ENCODE measurements at places on chromosomes 1 and 21. TPM values are rescaled to one million over a fixed set of nuclear protein-coding genes. Genes with fewer than 3 reads are reported as not detected.

PKP1 gene
- total RNA-seq = not detected

UBAP2L gene
- total RNA-seq = 223 TPM

CTH gene
- total RNA-seq = 5.4 TPM

TESK2 gene
- 2.0 TPM for total RNA-seq

NMNAT1 gene
- 6.3 TPM for total RNA-seq

ANGPTL3 gene
- not detected for total RNA-seq

PTCH2 gene
- total RNA-seq = 0.84 TPM

NEXN gene
- total RNA-seq = 1.9 TPM

MOB3C gene
- 19.3 TPM for total RNA-seq

MOV10 gene
- total RNA-seq = 78.4 TPM

CA6 gene
- total RNA-seq = 0.55 TPM

DIO1 gene
- total RNA-seq = not detected

CYYR1 gene
- total RNA-seq = not detected

CD84 gene
- total RNA-seq = 40.8 TPM

DCAF8 gene
- 105 TPM for total RNA-seq

SLC2A5 gene
- 0.05 TPM for total RNA-seq

OR2M3 gene
- total RNA-seq = not detected

CNR2 gene
- total RNA-seq = 0.16 TPM

LPAR3 gene
- 0.09 TPM for total RNA-seq

BRWD1 gene
- total RNA-seq = 30.5 TPM

SEC16B gene
- not detected for total RNA-seq

SYPL2 gene
- total RNA-seq = not detected

KLHL12 gene
- 30.9 TPM for total RNA-seq

ECE1 gene
- total RNA-seq = 53.5 TPM

BTBD19 gene
- total RNA-seq = 9.7 TPM
